ENCODE measurements at places on chromosomes 11 and 22.

- DNase-seq: no peak
Measured at GRCh38 chr11:46026606-46027293, 94.5 kb downstream of the PHF21A start.

GRCh38 chr11:111407652-111408051 is 28.6 kb upstream of the POU2AF1 start:
- DNase-seq: no peak

DNA sequence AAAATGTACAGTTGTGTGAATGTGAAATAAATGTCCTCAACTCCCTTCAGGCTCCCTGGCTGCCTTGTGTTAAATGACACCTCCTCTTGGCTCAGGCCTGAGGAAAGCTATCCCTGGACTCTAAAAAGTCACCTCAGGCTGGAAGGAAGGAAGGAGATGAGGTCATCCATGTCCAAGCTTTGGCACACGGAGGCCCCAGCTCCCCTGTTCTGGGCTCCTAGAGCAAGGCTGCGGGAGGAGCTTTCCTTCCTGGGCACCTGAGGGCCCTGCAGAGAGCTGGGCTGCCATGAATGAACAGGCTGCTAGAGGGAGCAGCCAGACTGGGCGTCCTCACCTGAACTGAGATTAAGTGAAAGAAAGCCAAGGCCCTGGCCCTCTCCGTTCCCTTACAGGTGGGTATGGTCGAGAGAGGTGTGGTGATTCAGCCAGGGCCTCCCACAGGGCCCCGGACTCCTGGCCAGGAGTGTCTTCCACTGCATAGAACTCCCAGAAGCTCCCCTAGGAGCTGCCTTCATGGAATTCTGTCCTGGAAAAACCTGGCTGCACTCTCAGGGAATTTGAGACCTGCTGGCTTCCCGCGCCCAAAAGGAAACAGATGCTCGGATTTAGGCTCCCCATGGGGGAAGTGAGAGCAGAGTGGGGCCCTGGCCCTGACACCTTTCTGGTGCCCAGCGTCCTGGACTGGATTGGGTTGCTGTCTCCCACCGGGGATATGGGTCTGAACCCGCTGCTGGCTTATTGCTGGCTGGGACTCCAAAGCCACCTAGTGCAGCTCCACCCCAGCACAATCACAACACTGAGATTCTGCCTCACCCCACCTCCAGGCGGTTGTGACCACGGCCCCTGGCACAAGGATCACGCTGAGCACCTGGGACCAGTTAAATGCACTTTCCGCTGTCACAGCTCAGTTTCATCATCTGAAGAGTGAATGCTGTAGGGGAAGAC is 22.2 kb downstream of the MYBPC3 start:
- no peak for DNase-seq

DNA sequence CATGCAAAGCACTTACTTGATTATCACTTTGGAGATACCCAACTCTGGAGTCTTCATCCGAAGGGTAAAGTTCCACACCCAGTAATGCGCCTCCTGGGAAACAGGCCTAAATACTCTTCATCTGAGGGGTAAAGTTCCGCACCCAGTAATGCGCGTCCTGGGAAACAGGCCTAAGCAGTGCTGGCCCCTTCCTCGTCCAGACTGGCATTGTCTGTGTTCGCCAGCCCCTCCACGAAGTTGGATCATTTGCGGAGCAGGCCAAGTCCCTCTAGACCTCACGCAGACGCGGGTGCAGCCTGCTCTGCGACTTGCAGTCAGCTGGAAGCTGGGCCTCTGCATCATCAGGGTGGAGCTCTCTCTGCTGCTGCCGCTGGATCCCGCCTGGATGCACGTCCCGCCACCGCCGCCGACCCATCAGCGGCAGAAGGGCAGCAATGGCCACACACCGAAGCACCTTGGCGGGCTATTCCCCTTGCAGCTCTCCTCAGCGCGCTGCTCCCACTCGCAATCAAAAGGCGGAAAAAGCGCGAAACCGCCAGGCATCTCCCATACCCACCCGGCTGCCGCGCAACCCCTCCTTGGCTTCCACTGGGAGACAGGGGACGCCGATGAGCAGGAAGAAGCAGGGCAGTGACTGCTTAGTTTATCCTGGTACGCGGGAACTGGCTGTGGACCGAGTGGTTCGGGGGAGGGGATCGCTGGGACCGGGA is 34.1 kb upstream of the GLYATL1 start:
- DNase-seq: peak; percentile 53

DNA sequence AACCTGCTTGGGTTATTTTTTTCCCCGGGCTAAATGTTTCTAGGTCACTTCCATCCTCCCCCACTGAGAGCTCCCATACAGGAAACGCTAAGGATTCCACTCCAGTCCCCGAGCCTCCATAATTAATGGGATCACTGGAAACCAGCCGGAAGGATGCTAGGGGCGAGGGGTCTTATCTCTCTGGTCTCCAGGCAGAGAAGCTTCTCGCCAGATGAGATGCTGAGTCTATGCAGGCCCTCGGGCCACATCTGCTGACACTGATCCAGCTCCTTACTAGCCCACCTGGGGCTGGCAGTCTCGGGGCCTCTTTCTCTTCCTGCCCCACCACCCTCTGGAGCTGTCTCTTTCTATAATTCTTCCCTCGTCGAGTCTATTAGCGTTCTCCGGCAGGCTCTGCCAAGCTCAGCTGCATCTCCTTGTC is 125.9 kb upstream of the SYT13 start:
- no peak for DNase-seq

DNA sequence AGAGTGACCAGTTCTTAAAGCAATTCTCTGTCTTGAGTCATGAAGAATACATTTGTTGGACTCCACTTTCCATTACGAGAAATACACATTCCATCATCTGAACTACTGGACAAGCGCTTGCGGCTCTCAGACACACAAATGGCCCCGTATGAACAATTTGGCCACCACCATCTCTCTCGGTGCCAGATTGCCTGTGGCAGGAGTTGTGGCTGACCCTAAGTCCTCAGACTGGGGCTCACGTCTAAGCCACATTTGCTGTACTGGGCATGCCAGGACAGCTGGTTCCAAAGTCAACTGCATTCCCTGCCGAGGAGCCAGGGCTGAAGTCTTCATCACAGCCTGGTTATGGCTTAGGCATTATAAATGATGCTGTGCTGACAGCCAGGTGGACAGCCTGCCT is 227.5 kb downstream of the MIAT start:
- no peak for DNase-seq

DNA sequence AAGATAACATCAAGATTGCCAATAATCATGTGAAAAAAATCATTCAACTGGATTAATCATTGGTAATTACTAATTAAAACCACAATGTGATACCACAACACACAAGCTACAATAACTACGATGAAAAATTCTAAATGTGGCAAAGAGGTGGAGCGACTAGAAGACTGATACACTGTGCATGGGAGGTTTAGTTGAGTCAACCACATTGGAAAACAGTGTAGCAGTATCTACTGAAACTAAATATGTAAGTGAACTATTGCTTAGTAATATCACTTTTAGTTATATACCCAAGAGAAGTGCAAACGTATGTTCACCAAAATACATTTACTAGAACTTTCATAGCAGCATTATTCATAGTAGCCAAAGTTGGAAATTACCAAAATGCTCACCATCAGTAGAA is 359.9 kb downstream of the ETS1 start:
- DNase-seq: no peak

GRCh38 chr22:17931400-17931825 is 92.9 kb downstream of the MICAL3 start:
- no peak for DNase-seq

- peak; percentile 34 for DNase-seq
Measured at GRCh38 chr22:20777420-20778177, 3.7 kb downstream of the SERPIND1 start.

DNA sequence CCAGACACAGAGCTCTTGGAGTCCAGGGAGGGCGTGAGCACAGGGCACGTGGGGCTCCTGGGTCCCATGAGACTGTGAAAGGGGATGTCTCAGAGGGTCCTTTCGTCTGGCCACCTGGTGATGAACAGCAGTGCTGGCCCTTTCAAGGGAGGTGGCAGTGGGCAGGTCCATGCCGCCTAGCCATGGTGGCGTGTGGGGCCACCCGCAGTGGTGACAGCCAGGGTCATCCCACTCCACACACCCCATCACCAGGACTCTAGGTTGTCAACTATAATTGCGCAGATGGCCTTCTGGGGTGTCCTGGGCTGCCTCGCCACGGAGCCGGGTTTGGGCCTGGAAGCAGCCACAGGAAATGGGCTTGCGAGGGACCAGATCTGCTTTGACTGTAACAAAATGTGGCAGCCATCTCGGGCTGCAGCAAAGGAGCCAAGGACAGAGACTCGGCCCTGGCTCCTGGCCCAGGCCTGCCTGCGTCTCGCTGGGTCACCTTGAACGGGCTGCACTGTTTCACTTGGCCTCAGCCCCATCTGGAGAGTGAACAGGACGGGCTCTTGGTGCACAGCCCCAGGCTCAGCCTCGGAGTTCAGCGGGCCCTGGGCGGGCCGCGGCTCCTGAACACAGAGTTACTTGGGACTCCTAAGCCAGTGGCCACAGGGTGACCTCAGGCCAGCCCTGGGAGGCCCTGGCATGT is 1350.5 kb downstream of the BRD1 start:
- DNase-seq: no peak

All from DMS79 (cell line).